ENCODE measurements at places on chromosomes 2 and 18.

GRCh38 chr2:118032169-118033013 is 18.5 kb upstream of the CCDC93 start:
- no peak for DNase-seq

GRCh38 chr2:25373269-25373981 is 31.7 kb upstream of the DNMT3A start:
- DNase-seq: no peak

GRCh38 chr2:121243821-121244460 is 41.1 kb downstream of the TFCP2L1 start:
- no peak for DNase-seq

DNA sequence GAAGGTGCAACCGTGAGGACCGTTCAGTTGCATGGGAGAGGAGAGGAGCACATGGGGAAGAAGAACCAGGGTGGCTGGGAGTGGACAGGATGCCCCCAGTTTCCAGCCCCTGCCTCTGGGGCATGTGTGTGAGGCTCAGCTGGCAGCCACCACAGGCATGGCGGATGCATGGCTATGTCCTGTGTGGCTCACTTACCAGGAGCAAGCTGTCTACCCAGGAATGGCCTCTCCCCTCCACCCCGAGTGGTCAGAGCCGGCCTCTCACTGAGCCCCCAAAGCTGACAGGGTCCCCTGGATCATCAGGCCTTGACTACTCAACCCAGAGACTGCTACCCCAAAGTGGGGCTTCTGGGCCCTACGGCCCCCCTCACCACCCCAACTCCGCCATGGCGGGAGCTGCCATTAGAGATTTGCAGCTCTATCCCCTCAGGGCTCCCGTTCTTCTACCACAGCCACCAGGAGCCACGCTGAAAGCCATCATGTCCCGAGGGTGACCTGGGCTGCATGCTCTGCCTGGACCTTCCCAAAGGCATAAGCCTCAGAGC is 65.3 kb downstream of the RHOB start:
- no peak for DNase-seq

GRCh38 chr2:165840333-165840958 is 46.4 kb upstream of the GALNT3 start:
- no peak for DNase-seq

GRCh38 chr18:72460210-72460680 is 83.9 kb downstream of the CBLN2 start:
- DNase-seq: peak; percentile 82

DNA sequence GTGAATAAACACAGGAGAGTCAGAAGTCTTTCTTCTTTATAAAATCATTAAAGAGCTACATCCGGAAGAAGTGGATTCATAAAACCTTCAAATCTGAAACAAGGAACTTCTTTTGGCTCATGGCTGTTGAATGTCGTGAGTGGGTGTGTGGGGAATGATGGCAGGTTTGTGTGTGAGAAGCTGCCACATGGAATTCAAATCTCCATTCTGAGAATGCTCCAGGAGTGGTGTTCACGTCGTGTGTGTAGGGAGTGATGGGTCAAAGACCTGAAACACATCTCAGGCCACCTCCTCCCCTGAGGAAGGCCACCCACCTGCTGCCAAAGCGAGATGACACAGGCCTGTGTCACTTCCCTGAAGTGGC is 28.9 kb downstream of the FAM228A start:
- DNase-seq: no peak

DNA sequence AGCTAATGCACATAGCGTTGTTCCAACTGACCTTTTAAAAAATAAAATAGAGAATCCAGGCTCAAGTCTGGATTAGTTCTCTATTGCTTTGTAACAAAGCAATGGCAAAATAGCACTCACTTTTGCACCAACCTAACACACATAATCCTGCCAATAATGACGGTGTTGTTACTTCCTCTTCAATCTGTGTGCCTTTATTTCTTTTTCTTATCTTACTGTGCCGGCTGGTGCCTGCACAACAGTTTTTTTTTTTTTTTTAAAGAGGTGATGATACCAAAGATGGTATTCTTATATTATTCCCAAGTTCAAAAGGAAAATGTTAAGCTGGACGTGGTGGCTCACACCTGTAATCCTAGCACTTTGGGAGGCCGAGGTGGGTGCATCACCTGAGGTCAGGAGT is 3.4 kb downstream of the PLB1 start:
- no peak for DNase-seq

DNA sequence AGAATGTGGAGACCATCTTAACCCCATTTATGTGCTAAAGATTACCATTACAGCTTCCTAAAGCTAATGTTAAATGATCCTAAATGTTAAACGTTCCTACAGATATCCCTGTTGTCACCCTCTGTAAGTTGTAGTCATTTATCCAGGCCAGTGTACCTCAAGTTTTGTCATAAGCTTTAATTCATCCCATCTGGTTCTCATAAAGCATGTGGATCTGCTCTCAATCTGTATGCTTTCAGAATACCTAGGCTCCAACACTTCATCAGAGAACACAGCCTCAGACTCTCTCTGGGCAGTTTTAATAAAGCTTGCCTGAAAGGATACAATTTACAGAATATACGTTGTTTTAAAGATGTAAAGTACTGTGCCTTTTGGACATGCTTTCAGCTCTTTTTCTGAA is 4.2 kb upstream of the CCDC178 start:
- DNase-seq: no peak

DNA sequence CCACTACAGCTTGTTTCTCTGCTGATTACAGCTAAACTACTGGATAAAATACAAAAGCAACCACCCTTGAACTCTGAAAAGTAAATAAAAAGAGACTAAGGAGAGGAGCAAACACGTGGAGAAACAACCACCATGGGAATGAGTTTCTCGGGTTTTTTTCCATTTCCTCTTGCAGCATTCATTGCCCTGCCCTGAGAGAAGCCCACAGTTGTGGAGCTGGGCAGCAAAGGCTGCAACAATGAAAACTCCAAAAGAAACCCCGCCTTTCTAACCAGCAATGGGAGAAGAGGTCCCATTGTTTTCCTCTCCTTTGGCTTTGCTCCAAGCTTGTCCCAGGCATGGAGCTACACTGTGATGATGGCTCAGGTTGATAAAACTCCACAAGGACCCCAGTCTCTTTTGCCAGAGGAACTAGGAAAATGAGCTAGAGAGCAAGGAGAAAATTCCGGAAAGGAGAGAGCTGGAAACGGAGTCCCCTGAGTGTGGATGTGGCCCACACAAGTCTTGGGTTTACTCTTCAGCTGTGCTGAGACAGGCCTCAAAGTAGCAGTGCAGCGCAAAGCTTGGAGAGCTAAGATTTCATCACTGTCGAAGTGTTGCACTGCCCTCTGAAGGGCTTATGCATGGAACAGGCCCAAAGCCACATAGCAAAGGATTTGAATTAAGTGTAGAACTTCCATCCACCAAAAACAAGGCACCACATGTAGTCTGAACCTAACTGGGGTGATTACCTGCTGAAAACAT is 20.9 kb downstream of the NAPG start:
- DNase-seq: no peak

- no peak for DNase-seq
These were observed 15.4 kb upstream of the SLC9A2 start for GRCh38 chr2:102603904-102604303.

- DNase-seq: peak; percentile 30
These were observed 15.7 kb downstream of the NDUFV2 start for GRCh38 chr18:9117980-9118841.

- no peak for DNase-seq
These were observed 46.6 kb downstream of the SCN1A start for GRCh38 chr2:166081131-166081632.

- no peak for DNase-seq
These were observed 754.9 kb downstream of the RNF144A start for GRCh38 chr2:7672027-7672684.

GRCh38 chr18:75475228-75475627 is 47.7 kb upstream of the SMIM21 start:
- no peak for DNase-seq

DNA sequence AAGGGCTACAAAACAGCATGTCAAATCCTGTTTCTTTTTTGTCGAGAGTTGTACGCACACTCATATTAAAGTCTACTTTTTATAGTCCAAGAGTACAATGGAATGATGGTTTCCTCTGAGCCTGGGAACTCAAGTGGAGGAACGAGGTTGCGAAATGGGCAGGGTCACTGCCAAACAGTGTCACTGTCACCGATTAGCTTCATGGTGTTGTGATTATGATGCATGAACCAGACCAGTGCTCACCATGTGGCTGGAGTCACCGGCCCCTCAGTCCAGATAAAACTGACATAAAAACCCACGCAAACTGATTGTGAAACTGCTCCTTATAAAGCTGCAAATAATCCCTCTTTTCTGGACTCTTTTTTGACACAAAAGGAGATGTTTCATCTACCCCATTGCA is 122.0 kb downstream of the COPS8 start:
- DNase-seq: no peak

- DNase-seq: no peak
These were observed 11.6 kb downstream of the ITGA4 start for GRCh38 chr2:181468811-181469210.

GRCh38 chr2:45882707-45883602 is 231.5 kb downstream of the PRKCE start:
- no peak for DNase-seq

GRCh38 chr2:20536619-20537422 is 89.9 kb downstream of the RHOB start:
- DNase-seq: no peak

GRCh38 chr2:196565106-196565765 is 74.3 kb upstream of the CCDC150 start:
- no peak for DNase-seq

- no peak for DNase-seq
These were observed 4.8 kb upstream of the B3GNT7 start for GRCh38 chr2:231390667-231391066.

DNA sequence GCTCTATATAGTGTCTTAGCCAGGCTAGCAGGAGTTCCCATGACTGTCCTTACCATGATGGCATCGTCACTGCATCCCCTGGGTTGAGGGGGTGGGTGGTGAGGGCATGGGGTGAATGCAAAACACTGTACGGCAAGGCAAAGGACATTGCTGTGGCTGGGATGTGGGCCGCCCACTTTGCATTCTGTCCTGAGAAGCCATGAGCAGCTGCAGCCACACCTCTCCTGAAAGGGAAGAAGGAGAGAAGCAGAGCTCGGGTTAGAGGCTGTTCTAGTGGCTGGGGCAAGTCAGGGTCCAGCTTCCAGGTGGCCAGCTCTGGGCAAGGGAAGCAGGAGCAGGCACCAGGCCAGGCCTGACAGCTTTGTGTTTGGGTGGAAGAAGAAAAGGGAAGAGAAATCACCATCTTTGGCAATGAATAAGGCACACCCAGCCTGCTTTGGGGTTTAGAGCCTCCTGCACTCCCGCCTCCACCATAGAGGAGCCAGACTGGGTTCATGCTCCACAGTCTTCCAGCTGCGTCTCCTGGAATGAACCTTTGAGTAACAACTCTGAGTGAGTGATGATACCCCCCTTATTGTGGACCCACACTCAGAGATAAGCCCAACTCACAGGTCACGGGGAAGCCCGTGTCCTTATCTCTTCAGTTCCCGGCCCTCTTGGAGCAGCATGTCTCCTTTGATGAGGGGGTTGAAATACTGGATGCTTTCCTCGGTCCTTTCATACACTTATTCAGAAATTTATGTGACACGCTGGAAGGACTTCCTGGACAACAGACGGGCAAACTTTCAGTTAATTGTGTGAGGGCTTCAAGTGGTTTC is 63.4 kb downstream of the INPP4A start:
- no peak for DNase-seq

DNA sequence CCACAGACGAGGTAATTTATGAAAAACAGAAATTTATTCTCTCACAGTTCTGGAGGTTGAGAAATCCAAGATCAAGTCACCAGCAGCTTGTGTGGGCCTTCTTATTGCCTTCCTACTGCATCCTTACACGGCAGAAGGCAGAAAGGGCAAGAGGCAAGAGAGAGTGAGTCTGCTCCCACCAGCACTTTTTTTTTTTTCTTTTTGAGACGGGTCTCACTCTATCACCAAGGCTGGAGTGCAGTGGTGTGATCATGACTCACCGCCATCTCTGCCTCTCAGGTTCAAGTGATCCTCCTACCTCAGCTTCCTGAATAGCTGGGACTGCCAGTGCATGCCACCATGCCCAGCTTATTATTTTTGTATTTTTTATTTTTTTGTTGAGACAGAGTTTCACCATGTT is 78.5 kb upstream of the HK2 start:
- peak; percentile 44 for DNase-seq

GRCh38 chr2:237446338-237446665 is 32.3 kb upstream of the COL6A3 start:
- DNase-seq: no peak

GRCh38 chr2:128755695-128756364 is 437.2 kb upstream of the HS6ST1 start:
- DNase-seq: no peak

GRCh38 chr2:22536133-22536532 is 848.8 kb upstream of the KLHL29 start:
- no peak for DNase-seq

Measured in NCI-H226 (cell line).